A172 (cell line): ENCODE measurements at places on chromosomes 13 and 19.

DNA sequence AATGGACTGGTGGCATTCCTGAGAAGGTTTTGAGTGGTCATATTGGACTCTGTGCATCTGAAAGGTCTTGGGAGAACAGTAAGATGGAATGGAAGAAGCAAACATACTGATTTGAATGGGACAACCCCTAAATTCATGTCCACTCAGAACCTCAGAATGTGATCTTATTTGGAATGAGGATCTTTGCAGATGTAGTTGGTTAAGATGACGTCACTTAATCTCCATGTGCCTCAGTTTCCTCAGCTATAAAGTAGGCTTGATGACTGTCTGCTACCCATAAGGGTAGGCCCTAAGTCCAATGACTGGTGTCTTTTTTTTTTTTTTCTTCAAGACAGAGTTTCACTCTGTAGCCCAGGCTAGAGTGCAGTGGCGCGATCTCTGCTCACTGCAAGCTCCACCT lies 71.1 kb upstream of the SOX21 start:
- DNase-seq = no peak

- DNase-seq = peak; percentile 83
Observed at GRCh38 chr13:45162821-45163220, 38.0 kb downstream of the KCTD4 start.

- no peak for DNase-seq
Observed at GRCh38 chr19:44818466-44819031, 9.6 kb downstream of the BCAM start.

- DNase-seq = peak; percentile 54
Observed at GRCh38 chr19:23554548-23554947, 132.5 kb downstream of the ZNF675 start.

DNA sequence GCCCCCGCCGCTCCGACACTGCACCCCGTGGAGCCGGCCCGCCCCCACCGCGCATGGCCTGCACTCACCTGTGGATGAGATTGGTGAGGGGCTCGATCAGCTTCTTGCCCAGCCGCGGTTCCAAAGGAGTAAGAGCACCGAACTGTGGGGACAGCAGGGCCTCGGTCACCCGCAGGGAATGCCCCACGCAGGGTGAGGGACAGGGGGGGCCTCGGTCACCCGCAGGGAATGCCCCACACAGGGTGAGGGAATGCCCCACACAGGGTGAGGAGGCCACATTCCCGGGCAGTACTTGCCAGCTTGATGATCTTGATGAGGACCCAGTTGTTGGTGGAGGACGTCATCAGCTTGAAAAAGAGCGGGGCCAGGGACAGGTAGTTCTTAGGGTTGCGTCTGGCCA lies 22.3 kb downstream of the AP3D1 start:
- no peak for DNase-seq

GRCh38 chr13:57829496-57829895 lies 198.0 kb downstream of the PCDH17 start:
- DNase-seq = no peak

GRCh38 chr13:76772241-76772640 lies 114.0 kb downstream of the KCTD12 start:
- no peak for DNase-seq

- no peak for DNase-seq
Observed at GRCh38 chr13:93736081-93736480, 509.5 kb downstream of the GPC6 start.
